ENCODE measurements at places on chromosomes 5 and 9. TPM values are rescaled to one million over a fixed set of nuclear protein-coding genes. Genes with fewer than 3 reads are reported as not detected.

Gene MELK
- total RNA-seq = 0.13 TPM

Gene TAF11L4
- not detected for total RNA-seq

Gene LRRC19
- total RNA-seq = not detected

Gene NUDCD2
- total RNA-seq = 7.6 TPM

Gene WDR38
- 0.32 TPM for total RNA-seq

Gene ADAMTS2
- 17.8 TPM for total RNA-seq

Gene STC2
- 72.4 TPM for total RNA-seq

Gene TAF11L5
- not detected for total RNA-seq

Gene DMRTA1
- 4.5 TPM for total RNA-seq

Gene LSM11
- total RNA-seq = 53.7 TPM

- DNase-seq = no peak
Observed at GRCh38 chr5:10515492-10515891, 48.4 kb upstream of the ANKRD33B start.

DNA sequence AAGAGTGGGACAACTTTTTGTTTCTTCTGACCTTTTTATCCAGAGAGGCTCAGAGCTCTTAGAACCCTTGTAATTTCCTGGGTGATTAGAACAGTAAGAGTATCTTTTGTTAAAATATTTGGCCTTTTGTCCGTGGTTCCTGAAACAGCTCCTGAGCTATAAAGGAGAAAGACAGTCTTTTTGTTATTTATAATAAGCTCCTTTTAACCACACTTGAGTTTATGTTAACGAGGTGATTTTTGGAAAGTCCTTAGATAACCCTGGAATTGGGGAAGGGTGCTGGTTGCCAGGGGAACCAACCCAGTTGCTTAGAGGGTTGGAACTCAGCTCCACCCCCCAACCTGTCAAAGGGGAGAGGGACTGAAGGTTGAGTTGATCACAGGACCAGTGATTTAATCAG, 4.8 kb downstream of the ZNF483 start:
- no peak for DNase-seq

DNA sequence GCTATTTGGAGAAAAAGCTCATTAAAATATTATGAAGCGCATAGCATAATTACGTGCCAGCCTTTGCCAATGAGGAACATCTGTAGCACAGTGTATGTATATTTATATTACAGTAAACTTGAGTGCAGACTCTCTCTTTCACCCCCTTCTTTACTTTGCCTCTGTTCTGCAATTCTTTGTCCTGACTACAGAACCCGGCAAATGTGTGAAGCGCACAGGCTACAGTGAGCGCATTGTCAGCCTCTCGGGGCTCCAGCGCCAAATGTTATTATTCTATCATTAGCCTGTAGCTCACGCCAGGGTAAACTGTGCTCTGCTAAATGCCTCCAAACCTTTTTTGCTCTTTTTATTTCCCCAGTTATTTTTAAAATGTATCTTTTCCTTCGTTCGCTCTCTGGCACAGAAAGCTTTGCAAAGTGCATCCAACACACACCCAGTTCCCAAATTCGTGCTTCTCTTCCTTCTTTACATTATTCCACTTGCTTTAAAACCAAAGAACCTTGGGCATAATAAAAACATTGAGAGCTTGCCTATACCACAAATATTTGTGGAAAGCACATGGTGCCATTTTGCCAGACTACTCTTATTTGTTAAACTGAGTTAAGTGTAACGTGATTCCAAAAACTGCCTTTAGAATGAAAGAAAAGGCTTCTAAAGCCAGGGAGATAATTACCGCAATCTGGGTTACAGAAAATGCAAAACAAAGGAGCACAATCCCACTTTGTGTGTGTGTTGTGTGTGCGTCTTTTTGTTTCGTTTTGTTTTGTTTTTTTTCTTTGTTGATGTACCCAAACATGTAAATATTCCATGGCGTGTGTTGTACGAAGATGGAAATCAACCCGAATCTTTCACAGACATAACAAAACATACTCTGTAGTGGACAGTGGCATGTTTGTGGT, 164.1 kb upstream of the MPDZ start:
- DNase-seq = no peak

GRCh38 chr5:115209279-115209678, 39.6 kb upstream of the TRIM36 start:
- DNase-seq = no peak

- DNase-seq = no peak
Observed at GRCh38 chr5:122816756-122817155, 28.7 kb upstream of the SNX24 start.

- no peak for DNase-seq
Observed at GRCh38 chr5:7755958-7756357, 95.0 kb downstream of the CFAP90 start.

DNA sequence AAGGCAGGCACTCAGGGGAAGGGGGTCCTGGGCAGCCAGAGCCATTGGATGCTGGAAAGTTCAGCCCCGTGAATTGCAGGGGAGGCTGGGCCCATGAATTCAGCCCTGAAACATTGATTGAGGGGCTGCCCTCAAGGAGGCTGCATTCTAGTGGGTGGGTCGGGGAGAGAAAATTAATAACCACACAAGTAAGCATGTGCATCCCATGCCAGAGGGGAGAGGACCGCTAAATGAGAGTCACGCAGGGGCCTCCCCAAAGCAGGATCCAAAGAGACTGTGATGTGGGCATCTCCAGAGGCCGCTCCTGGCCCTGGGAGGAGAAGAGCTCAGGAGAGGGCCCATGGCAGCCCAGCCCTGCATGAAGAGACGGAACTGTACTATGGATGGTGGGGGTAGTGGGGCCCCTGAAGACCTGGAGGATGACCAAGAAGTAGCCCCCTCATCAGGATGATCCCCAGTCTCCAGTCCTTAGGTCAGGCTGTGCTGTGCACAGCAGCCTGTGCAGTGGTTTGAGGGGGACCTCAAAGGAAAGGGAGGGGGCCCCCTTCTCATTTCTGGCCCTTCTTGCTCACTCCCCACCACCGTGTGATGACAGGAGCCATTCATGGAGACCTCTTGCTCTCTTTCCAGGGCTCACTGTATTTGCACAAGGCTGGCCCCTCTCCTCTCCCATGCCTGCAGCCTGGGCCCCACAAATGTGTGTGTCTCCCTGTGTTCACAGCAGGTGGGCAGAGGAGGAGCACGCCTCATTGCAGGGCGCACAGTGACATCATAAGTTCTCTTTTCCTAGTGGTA, 233.6 kb upstream of the IRX1 start:
- DNase-seq = no peak

DNA sequence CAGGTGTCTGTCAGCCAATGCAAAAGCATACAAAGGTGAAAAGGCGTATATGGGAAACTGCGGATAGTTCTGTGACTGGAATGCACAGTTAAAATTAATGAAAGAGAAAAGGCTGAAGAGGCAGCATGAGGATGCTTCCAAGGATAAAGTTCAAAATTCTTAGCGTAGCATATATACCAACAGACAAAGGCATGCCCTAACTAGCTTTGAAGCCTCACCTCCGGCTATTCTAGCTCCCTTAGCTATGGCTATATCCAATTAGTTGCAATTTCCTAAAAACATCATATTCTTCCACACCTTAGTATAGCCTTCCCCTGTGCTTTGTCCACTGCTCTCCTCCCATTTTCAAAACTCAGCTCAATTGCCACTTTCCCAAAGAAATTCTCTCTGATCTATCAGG, 1.4 kb upstream of the DNAJA1 start:
- DNase-seq = no peak

- DNase-seq = no peak
Observed at GRCh38 chr5:35305336-35306020, 75.2 kb upstream of the PRLR start.

GRCh38 chr9:78865737-78866136, 568.8 kb downstream of the PSAT1 start:
- no peak for DNase-seq

DNA sequence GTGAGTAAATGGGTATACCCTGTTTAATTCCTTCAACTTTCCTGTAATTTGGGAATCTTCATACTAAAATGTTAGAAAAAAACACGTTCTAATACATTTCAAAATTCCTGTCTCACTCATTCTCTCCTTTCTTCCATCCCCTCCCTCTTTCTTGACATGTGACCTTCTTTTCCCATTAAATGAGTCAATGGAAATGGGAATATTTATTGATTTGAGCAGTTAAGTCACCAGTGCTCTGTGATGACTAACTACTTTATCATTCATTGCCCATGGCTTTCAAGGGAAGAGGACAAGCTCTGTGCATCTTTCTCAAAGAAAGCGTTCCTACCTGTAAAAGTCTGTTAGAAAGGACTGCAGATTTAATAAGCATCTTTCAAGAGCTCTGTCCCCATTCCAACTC, 144.4 kb upstream of the MAP3K1 start:
- no peak for DNase-seq

- no peak for DNase-seq
Observed at GRCh38 chr9:26061948-26062575, 383.8 kb upstream of the TUSC1 start.

DNA sequence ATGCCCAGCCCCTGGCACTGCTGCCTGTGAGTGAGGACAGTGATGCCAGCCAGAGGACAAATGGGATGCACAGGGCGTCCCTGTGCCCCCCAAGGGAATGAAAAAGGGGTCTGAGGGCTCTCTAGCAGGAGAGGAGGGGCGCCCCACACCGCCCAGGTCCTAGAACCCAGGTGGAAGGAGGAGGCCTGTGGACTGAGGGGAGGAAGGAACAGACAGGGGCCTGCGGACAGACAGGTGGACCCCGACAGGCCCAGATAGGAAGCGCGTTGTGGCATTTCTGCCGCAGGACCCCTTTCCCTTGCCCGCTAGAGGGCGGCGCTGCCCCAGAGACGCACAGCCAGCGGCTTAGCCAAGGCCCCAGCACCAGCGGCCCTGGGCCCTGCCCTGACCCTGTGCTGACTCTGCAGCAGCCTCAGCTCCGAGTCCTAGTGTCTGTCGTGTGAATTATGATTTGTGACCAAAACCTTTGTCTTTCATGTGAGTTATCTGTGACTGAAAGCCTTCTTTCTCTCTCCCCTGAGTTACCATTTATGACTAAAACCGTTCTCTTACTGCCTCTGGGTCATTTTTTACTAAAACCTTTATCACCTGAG, 30.7 kb downstream of the TRIP13 start:
- DNase-seq = no peak

GRCh38 chr9:16243798-16244197, 626.7 kb downstream of the BNC2 start:
- no peak for DNase-seq

DNA sequence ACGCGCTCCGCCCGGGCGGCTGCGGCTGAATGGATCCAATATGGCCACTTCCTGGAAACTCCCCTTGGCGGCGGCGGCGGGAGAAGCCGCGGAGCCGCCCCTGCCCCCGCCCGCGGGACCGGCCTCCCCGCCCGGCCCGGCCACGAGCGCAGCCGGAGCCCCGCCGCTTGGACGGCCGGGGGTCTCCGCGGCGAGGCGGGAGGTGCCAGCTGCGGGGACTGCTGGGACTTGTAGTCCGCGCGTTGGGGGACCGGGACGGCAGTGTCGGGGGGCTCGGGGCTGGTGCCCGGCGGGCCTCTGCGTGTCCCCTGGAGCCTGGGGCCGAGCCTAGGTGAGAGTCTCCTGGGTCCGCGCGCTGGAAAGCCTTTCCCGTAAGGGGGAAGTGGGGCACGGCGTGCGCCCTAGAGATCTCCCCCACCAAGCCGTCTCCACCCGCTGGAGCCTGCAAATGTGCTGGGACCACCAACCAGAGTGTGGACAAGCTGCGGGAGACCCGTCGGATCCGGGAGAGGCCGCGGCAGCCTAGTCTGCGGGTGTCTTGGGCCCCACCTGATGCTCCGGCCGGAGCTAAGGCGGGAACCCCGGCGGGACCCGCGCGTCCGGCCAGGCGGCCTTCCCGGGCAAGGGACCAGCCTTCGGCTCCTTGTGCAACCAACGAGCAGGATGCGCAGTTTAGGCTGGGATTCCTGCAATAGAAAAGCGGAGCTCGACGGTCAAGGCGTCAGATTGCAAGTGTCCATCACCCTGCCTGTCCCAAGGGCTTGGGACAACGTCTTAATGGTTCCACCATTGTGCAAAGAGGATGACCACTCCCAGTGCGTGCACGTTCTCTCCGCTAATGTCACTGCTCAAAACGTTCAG, at the start of gene SEPTIN8:
SEPTIN8 (minus strand) TSS at position 31 of the 861 bp plus-strand sequence. CDS start 102 bp downstream, outside the sequence.
- no peak for DNase-seq

- peak; percentile 68 for DNase-seq
Observed at GRCh38 chr5:14004598-14005394, 60.3 kb upstream of the DNAH5 start.

GRCh38 chr5:4700871-4701270, 439.3 kb upstream of the ADAMTS16 start:
- no peak for DNase-seq

DNA sequence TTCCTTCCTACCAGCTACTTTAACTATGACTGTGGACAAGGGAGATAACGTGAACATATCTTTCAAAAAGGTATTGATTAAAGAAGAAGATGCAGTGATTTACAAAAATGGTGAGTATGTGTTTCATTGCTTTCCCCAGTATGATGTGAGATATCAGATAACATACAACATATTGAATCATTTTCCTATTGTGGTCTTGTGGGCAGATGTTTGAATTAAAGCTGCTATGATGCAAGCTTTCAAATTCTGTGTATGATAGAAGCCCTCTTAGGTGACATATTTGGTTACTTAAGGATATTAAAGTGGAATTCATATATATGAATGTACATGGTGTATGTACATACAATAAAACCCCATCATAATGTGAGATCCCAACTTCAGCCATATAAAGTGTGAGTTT, 59.5 kb downstream of the TEK start:
- DNase-seq = no peak

DNA sequence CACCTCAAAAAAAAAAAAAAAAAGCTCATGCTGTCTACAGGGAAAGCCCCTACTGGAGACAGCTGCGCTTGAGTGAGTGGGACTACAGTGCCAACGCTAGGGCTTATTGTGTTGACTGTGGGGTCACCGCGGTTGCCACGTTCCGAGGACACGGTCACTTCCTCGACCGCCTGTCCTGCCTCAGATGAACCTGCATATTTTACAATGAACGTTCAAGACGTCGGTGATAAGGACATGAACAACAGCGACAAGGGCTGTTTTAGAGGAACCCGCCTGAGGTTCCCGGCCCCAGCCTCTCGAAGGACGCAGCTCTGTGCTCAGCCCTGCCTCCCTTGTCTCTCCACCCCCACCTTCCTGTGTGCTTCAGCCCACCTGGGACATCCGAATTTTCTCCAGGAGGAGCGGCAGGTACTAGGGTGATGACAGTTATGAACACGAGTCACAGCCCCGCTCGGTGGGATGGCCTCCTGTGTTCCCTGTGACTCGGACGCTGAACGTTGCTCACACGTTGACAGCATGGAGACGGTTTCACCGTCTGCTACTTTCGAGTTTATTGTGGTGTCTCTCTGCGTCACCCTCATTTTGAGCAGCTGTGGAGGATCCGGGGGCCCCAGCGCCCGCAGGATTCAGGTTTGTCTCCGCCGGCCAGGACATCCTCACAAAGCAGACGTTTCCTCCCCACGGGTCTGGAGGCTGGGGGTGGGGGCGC, 11.3 kb upstream of the DIPK1B start:
- DNase-seq = no peak

DNA sequence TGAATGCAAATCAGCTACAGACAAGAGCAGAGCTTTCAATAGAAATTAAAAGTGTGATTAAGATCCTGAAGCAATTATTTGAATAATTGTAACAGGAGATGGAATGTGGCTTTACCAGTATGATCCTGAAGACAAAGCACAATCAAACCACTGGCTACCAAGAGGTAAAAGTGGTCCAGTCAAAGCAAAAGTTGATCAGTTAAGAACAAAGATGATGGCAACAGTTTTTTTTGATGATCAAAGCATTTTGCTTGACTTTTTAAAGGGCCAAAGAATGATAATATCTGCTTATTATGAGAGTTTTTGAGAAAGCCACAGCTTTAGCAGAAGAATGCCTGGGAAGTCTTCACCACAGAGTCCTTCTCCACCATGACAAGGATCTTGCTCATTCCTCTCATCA, 409.2 kb downstream of the CSNK1G3 start:
- no peak for DNase-seq

GRCh38 chr9:113876151-113876992, at the start of gene ZNF618:
ZNF618 (plus strand) TSS chr9:113876309; CDS start chr9:113876381, 72 bp downstream.
- no peak for DNase-seq

Measured in esophagus muscularis mucosa (tissue), 4 donors.